ENCODE measurements at places on chromosomes 3 and 15.

- DNase-seq = no peak
Observed at GRCh38 chr3:23219117-23219516, 16.0 kb downstream of the UBE2E2 start.

- no peak for DNase-seq
Observed at GRCh38 chr3:130967281-130967680, 59.3 kb downstream of the ASTE1 start.

GRCh38 chr15:52288051-52288942, 7.3 kb downstream of the MYO5C start:
- DNase-seq = peak; percentile 50

DNA sequence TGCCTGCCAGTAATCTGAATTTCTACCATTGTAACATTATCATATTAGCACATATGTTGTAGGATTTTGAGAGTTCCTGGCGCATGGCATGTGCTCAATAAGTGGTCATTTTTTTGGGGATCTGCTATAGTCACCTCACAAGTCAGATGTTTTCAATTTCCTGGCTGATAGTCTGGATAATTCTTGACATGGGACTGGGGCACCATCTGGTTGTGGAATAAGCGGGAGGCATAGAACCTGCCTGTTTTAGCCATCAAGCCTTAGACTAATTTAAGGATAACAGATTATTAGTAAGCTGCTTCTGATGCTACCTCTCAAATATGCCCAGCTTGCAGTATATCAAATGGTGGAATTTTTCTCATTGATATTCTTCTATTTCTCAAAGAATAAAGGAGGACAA, 39.1 kb downstream of the GASK1A start:
- no peak for DNase-seq

DNA sequence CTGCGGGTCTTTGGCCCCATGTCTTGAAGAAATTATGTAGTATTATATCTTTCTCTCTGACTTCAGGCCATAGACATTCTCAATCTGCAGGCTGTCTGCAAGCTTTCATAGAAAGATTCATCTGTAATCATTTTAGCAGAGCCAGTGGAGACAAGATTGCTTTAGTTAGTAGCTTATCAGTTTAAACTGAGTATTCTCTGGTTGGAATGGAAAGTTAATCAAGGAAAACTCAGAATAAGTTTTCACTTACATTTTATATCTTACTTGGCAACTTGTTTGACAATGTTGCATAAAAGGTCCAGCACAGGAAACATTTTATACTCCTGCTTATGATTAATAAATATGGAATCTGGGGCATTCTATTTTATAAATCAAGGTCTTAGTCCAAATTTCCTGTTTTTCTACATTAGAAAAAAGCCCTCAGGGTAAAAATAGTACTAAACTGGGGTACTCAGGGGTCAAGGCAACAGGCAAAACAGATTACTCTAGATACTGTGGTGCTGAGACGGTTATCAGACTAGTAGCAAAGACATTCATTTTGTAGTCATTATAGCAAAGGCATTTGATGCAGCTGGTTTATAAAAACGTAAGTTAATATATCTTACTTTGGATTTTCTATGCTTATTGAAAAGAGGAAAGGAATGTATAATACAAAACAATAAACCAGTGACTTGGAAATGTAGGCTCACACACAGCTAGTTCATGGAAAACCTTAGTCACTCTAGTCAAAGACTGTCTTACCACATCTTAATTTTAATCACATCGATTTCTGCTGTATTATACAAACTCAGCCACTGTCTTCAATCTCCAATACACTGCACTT, 45.2 kb upstream of the FILIP1L start:
- no peak for DNase-seq

GRCh38 chr3:52834871-52835501, at the start of gene MUSTN1:
MUSTN1 (minus strand) TSS chr3:52835019; CDS start chr3:52834948, 71 bp downstream.
- no peak for DNase-seq

DNA sequence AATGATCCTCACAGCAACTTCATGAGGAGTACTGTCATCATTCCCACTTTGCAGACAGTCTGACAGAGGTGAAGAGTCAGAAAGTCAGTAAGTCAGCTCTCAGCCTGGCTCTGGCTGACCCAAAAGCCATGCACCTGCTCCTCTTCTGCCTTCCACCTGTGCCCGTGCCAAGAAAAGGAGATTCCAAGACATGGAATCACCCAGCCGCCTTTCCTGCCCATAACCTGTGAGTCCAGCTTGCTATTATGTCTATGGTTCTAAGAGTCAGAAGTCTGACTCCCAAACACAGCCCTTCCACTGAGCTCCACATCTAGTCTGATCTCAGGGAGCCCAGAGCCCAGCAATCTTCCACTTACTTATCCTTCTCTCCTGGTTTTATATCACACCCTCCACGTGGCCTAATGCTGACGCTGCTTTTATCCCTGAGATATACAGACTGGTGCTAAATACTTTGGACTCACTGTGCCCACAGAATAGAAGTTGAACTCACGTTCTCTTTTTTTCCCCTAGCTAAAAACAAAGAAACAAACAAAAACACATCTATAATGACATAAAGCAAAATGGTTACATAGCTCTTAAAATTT, 66.0 kb downstream of the PLD1 start:
- peak; percentile 20 for DNase-seq

- no peak for DNase-seq
Observed at GRCh38 chr3:127985655-127986225, 66.5 kb upstream of the SEC61A1 start.

Data from NCI-H146 (cell line).